ENCODE measurements at places on chromosomes 16 and 17.
A peak's percentile ranks its signal among the peaks of the same experiment; 100 is the strongest.

GRCh38 chr16:66443269-66443652 lies 16.2 kb downstream of the BEAN1 start:
- DNase-seq: no peak

DNA sequence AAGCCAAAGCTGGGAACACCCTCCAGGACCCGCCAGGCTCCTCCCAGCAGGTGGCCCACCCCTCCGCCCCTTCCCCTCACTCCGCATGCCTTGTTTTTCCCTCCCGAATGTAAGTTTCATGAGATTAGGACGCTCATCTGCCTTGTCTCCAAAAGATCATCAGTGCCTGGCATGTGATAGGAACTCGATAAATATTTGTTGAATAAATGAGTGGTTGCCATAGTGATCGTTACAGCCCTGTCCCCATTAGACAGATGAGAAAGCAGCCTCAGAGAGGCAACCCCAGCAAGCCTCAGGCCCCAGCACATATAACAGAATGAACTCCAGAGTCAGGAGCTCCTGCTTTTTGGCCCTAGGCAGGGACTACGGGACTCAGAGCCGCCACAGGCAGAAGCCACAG lies 5.0 kb downstream of the CAMKK1 start:
- DNase-seq: no peak

DNA sequence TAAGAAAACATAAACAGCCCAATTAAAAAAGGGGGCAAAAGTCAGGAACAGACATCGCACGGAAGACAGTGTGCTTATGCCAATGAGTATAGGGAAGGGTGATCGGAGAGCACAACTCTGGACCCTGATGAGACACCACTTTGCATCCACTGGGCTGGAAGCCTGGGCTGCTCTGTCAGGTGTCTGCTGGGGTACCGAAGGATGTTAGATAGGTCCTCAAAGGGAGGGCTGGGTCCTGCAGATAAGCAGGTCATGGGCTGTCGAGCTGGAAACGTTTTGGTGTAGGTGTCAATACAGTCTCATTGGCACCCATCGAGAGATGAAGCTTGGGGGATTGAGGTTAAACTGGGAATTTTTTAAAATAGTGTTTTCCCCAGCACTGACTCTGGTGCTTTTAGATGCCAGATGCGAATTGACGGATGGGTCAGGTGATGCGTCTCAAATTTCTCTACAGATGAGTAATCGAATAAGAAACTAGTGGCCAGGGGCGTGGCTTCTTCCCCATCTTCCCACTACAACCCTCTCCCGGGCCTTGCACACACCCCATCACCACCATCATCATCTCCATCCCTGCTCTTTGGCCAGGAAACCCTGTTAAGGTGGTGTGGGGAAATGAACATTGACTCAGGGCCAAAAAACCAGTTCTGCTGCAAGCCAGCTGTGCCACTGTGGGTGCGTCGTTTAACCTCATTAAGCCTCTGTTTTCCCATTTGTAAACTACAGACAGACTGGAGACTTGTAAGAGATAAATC lies 47.8 kb upstream of the IRF8 start:
- DNase-seq: no peak

GRCh38 chr17:78214016-78214705 lies at the start of gene BIRC5:
BIRC5 (plus strand) TSS chr17:78214253; CDS start chr17:78214317, 64 bp downstream.
- peak; percentile 92 for DNase-seq

DNA sequence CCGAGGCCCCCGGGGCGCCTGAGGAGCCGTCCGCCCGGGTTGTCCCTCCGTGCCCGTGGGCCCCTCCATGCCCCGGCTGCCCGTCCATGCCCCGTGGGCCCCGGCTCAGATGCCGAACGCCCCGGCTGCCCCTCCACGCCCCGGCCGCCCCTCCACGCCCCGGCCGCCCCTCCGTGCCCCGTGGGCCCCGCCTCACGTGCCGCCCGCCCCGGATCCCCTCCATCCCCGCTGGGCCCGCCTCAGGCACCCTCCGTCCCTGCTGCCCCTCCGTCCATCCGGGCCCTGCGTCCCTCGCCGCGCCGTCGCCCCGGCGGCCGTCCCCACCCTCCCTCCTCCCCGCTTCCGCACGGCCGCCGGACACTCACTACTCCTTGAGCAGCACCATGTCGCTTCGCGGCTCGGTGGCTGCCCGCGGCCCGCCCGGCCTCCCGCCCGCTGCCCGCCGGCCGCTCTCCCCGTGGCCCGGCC lies 382 bp downstream of the PITPNA start:
- DNase-seq: no peak

- DNase-seq: no peak
Observed at GRCh38 chr17:75430159-75430974, 24.9 kb upstream of the GRB2 start.

- no peak for DNase-seq
Observed at GRCh38 chr17:78268191-78268874, 36.9 kb downstream of the TMEM235 start.

DNA sequence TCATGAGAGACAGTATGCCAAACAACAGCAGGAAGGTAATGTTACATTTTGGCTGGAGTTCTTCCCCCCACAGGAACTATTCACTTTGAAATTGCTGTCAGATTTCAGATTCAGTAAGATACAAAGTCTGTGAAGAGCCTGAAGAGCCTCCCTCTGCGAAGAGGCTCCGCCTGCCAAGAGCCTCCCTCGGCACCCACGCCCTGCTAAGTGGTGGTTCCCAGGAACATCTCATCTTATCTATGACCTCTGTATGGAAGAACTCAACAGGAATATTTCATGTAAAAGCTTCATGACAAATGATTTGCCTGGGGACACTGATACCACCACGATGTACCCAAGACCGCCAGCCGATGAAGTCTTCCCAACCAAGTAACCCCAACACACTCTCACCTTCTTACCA lies 3.2 kb downstream of the ZC3H7A start:
- DNase-seq: no peak

DNA sequence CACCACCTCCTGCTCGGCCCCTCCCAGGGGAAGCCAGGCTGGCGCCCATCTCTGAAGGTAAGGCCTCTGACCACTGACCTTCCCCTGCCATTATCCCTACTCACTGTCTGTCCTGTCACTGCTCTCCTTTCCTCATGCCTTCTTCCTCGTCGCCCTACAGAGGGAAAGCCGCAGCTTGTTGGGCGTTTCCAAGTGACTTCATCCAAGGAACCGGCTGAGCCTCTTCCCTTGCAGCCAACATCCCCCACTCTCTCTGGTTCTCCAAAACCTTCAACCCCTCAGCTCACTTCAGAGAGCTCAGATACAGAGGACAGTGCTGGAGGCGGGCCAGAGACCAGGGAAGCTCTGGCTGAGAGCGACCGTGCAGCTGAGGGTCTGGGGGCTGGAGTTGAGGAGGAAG lies 3.0 kb downstream of the COA3 start:
- no peak for DNase-seq

- no peak for DNase-seq
Observed at GRCh38 chr16:22330326-22330725, 33.1 kb downstream of the POLR3E start.

DNA sequence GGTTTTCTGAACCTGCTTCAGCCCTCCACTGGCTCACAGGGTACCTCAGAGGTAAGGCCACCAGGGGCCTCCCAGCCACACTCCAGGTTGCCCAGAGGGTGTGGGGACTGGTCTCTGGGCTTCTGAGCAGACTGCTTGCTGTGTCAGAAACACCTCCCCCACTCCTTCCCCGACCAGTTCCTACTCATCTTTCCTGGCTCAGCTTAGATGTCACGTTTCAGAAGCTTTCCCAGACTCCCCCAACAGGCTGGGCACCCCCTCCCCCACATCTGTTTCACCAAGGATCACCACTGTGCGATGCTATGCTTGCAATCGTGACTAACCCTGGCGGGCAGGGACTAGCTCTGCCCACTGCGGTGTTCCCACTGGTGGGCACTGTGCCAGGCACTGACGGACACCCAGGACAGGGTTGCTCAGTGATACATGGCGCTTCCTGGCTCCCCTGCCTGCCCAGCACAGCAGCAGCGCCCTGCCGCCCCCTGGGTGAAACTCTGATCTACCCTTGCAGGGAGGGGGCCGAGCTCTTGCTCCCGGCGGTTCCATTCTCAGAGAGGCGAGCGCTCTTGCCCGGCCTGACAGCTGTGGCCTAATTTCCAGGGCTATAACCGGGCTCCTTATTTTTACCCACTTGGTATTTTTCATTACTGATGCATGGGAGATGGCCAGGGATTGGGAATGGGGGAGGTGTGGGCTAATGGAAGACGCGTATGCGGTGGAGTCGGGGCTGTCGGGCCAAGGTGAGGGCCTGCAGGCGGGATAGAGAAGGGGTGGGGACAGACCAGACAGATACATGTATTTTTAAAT lies 29.4 kb upstream of the MTSS2 start:
- no peak for DNase-seq

DNA sequence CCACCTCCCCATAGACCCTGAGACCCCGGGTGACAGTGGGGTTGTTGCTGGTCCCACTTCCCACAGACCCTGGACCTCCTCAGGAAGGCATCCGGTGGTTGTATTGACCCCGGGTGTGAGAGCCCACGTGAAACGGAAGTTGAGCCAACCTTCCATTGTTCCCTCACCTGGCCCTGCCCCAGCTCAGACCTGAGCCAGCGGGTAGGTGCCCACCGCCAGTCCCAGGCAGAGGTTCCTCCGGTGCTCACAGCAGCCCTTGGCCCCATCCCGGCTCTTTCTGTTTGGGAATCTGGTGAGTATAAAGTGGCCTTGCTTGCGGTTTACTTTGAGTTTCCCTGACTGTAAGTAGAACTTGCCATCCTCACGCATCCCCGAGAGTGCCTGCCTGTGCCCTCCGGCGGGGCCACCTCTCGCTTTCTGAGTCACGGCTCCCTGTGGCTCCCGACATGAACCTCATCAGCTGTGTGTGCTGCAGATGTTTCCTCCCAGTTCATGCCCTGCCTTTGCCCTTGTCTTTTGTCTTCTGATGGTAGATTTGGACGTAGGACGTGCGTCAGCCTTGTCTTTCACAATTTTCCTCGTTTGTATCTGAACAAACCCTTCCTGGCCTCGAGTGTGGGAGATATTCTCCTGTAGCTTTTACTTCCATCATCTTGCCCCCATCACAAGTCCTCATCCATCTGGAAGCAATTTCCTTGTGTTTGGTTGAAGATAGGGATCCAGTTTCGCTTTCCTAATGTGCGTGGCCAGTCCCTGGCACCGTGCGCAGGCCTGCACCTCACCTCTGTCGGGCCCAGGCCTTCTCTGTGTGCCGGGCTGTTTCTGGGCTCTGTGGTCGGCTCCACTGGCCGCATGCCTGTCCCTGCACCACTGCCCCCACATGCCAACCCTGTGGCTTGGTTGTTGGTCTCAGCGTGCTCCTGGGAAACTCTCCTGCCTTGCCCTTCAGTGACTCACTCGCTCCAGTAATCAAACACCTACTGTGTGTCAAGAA lies 76.0 kb downstream of the METRNL start:
- DNase-seq: peak; percentile 57

Measured in AML-193 (cell line).